Prostate gland (tissue), 2 donors: ENCODE measurements at places on chromosomes 11 and 22. TPM values are rescaled to one million over a fixed set of nuclear protein-coding genes. Genes with fewer than 3 reads are reported as not detected.

AQP11 gene
- total RNA-seq, result 6.9 TPM

MISFA gene
- total RNA-seq, result 0.82 TPM

OR2AG2 gene
- total RNA-seq, result 0.55 TPM

LYVE1 gene
- 2.5 TPM for total RNA-seq

ZNRF3 gene
- total RNA-seq, result 46.1 TPM

RRM1 gene
- total RNA-seq, result 61.8 TPM

GPR152 gene
- total RNA-seq, result not detected

TMEM191C gene
- 6.0 TPM for total RNA-seq

KIRREL3 gene
- total RNA-seq, result 0.28 TPM

LIPT2 gene
- total RNA-seq, result 25.4 TPM

IGSF22 gene
- total RNA-seq, result 0.82 TPM

CRYBB2 gene
- not detected for total RNA-seq

USP2 gene
- total RNA-seq, result 10.8 TPM

LRRC32 gene
- 16.2 TPM for total RNA-seq

ANGPTL5 gene
- 0.57 TPM for total RNA-seq

SLC22A8 gene
- 0.11 TPM for total RNA-seq

DERL3 gene
- total RNA-seq, result not detected

P2RX6 gene
- 4.6 TPM for total RNA-seq

CCDC81 gene
- total RNA-seq, result 0.17 TPM

KCNQ1 gene
- total RNA-seq, result 33.8 TPM

TSGA10IP gene
- not detected for total RNA-seq

NXPE1 gene
- total RNA-seq, result 0.09 TPM

BEST1 gene
- total RNA-seq, result 18.0 TPM

GTSE1 gene
- total RNA-seq, result 0.46 TPM

TMEM121B gene
- 15.5 TPM for total RNA-seq

NDUFV1 gene
- 260 TPM for total RNA-seq

RAB30 gene
- 15.9 TPM for total RNA-seq

CYP2D6 gene
- 5.2 TPM for total RNA-seq

VSTM5 gene
- total RNA-seq, result 0.77 TPM

FGF19 gene
- total RNA-seq, result not detected

DBX1 gene
- total RNA-seq, result not detected

MFRP gene
- total RNA-seq, result not detected

OR4A16 gene
- not detected for total RNA-seq

YPEL1 gene
- total RNA-seq, result 2.9 TPM

IL17REL gene
- 0.68 TPM for total RNA-seq

FIBIN gene
- total RNA-seq, result 13.4 TPM

CD248 gene
- 7.3 TPM for total RNA-seq

SGSM1 gene
- total RNA-seq, result 7.7 TPM

MUC2 gene
- 0.11 TPM for total RNA-seq

MYOD1 gene
- 0.28 TPM for total RNA-seq

SNX32 gene
- not detected for total RNA-seq

BANF1 gene
- 78.8 TPM for total RNA-seq

CLCF1 gene
- 2.5 TPM for total RNA-seq

OR52I1 gene
- total RNA-seq, result not detected

ZP1 gene
- total RNA-seq, result 0.68 TPM

ZNF195 gene
- 33.2 TPM for total RNA-seq

TBX10 gene
- total RNA-seq, result not detected

NR1H3 gene
- total RNA-seq, result 31.8 TPM
